ENCODE measurements at places on chromosomes 11 and 22.
A peak's percentile ranks its signal among the peaks of the same experiment; 100 is the strongest.

- no peak for DNase-seq
Measured at GRCh38 chr11:76558473-76558872, 112.1 kb downstream of the LRRC32 start.

DNA sequence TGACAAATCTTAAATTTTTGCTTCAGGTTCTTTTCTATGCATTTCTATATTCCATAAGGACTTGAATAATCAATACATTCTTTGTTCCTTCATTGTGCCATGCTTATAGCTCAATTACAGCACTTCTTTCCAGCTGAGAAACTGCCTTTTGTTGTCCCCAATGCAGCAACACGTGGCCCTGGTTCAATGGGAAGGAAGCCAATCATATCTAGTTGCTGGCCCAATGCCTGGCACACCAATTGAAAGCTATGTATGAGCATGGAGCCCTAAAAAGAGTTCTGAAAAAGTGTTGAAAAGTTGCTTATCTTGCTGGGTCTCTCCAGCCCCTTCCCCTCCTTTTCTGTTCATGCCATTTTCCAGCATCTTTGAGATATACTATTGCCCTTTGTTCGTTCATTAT lies 448.0 kb upstream of the FAT3 start:
- DNase-seq = no peak

GRCh38 chr11:132803436-132803835 lies 728.9 kb downstream of the OPCML start:
- no peak for DNase-seq

GRCh38 chr11:122101625-122102291 lies 14.3 kb downstream of the BLID start:
- no peak for DNase-seq

- no peak for DNase-seq
Measured at GRCh38 chr11:117663414-117663813, 133.6 kb downstream of the DSCAML1 start.

- DNase-seq = no peak
Measured at GRCh38 chr22:45303181-45303580, 6.6 kb upstream of the FAM118A start.

DNA sequence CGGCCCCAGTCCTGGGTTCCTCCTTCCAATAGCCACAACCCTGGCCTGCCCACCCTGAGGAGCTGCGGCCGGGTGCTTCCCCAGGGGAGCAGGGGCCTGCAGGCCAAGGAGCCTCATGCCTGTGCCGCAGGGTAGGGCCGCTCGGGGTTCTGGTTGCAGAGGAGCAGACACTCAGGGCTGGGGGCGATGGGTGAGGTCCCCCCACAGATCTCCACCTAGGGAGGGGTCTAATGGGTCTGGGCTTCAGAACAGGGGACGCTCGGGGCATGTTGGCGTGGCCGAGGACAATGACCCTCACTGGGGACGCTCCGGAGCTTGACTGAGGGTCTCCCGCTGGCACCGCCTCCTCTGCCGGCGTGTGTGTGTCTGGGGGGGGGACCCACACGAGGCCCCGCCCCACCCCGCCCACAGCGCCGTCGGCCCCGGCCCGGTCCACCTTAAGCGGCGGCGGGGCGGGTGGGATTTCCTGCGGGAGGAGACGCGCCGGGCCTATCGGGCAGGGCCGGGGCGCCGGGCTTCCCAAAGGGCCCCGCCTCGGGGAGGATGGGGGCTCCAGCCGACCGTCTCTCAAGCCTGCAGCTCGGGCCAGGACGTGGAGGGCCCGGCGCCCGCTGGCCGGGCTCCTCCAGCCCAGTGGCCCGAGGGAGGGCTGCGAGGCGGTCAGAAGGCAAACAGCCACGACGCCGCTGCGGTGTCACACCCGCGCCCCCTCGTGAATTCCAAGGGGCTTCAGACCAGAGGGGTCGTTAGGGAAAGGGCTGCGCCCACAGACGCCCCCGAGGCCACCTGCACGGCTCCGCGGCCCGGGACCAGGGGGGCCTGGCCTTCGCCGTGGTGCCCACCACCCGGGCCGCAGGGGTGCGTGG lies 640 bp upstream of the ZDHHC8 start:
- DNase-seq = peak; percentile 57

DNA sequence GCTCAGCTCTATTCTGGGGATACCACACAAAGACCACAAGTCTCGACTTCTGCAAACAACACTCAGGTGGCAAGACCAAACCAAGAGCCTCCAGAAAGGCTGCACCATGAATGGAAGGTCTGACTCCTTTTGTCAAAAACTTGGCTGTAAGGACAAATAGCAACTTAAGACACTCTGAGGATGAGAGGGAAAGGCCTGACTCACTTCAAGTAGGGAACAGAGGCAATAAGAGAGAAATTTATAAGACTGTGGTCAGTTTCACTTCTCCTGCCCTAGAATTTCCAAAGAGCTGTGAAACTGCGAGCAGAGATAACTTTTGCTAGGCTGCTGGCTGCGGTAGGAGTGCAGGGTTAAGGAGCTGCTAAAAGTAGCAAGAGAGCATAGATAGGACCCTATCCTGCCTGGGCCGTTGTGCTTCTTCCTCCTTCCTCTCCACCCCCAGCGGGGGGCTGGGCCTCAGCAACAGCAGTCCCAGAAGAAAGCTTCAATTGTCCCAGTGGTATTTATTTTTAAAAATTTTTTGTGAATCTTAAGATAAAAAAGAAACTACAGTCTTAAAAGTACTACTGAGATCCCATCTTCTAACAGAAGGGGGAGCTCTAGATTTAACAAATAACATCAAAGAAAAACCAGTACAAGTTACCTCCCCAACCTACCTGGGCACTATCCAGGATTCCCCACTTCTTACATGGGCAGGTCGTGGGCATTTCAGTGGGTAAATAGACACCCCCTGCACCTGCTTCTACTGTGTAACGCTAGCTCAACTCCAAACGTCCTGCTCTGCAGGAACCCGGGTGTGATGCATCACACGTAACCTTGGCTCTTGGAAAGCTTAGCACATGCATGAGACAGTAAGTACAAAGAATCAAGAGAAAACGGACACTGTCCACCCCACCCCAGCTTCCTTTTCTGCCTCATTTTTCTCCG lies 66.4 kb downstream of the SGSM3 start:
- DNase-seq = peak; percentile 55

- DNase-seq = no peak
Measured at GRCh38 chr11:30724274-30724673, 138.1 kb upstream of the MPPED2 start.

- DNase-seq = no peak
Measured at GRCh38 chr11:414318-414857, 411 bp downstream of the SIGIRR start.

DNA sequence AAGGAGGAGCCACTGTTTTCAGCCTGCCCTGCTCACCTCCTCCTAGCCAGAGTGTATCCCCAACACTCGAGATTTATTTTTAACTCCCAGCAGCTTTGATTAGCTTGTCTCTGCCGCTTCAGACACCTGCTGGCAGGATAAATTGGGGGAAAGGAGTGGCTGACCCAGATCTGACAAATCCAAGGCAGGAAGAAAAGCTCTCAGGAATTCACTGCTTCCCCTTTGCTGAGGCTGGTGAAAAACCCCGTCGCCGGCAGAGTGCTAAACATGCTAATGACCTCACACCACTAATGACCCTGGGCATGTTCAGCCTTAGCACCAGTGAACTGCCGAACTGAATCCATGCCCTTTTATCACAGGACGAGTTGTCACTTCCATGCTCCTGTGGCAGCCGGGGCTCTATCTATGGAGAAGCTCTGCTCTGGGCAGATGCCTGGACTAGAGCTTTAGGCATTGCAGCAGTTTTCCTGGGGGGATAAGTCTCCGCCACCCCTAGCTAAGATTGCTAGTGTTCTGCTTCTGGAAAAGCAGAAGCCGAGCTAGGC lies 52.2 kb downstream of the FEZ1 start:
- no peak for DNase-seq

DNA sequence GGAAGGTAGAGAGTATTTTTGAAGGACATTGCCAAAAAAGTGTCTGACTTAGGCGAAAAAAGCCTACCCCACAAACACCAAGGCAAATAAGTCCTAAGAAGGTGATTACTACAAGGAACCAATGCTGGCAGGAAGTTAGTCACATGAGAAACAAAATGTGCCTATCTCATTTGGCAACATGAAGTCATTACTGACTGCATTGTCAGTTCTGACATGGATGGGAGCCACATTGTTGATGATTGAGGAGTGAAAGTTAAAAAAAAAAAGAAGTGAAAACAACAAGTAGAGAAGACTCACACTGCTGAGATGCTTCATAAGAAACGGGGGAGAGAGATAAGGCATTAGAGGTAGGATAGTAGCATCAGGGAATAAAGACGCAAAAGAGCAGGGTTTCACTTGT lies 141.5 kb upstream of the FAT3 start:
- no peak for DNase-seq

GRCh38 chr11:21552911-21553310 lies 640.0 kb upstream of the ANO5 start:
- DNase-seq = peak; percentile 37

- DNase-seq = peak; percentile 12
Measured at GRCh38 chr22:30245985-30246813, at the start of gene LIF. LIF (minus strand) TSS chr22:30246759; CDS start chr22:30246695, 64 bp downstream.

DNA sequence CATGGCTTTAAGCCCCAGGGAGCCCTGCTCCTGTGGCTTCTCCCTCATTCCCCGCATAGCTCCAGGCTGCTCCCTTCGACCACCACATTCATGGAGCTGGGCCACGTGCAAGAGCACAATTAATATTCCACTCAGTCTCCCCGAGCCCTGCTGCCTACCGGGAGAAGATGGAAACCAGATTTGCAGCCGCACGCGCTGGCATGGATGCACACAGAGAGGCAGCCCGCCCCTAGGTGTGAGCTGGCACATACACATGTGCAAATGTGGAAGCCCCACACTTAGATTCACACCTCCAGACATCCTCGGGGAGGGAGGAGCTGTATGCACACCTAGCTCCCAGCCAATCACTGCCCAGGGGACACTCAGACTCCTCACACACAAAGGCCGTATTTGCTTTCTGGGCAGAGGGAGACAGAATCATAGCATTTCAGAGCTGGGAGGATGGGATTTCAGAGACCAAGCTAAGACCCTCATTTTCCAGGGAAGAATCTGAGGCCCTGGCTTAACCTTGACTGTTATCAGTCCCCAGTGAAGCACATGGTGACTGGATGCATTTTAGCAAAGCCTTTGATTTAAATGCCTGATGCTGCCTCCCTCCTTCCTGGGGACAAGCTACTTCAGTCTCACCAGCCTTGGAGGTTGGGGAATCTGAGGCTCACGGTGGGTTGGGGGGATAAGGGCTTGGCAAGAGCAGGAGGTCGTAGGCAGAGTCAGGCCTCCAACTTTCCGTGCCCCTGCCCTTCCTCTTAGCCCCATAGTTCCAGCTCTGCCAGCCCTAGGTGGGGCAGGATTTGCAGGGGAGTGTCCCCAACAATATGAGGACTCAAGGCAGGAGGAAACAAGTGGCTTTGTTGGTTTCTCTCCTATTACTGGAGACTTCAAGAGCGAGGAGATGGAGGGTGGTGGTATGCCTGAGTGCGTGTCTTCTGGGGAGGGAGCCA lies 5.3 kb upstream of the CREB3L1 start:
- DNase-seq = no peak

DNA sequence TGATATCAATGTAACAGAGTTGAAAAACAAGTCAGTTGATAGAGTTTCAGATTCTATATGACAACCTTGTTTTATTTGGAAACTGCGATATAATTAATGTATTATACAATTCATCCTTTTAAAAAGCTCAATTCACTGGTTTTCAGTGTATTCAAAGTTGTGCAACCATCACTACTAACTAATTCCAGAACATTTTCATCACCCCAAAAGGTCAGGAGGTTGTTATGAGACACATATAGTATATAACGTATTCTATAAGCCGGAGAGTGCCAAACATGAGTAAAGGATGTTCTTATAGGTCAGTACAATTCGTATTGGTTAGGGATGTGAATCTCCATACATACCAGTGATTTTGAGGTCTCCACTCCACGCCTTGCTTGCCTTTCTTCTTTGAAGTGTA lies 40.1 kb upstream of the UCP3 start:
- DNase-seq = no peak

- no peak for DNase-seq
Measured at GRCh38 chr11:122107045-122107444, 9.0 kb downstream of the BLID start.

DNA sequence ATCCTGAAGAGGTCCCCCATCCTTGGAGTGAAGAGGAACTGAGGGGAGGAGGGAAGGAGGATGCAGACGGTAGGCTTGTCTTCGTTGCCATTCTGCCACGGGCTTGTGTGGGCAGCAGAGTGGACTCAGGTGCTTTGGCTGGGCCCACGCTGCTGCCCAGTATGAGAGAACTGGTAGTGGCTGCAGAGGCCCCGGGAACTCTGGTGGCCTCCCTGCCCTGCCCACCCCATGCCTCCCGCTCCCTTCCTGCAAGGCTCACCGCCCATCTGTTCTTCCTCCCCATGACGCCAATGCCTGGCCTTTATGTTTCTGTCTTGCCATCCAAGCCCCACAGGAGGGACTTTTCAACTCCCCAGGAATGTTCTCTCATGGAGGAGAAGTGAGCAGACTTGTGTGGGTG lies 157.4 kb downstream of the DSCAML1 start:
- no peak for DNase-seq

DNA sequence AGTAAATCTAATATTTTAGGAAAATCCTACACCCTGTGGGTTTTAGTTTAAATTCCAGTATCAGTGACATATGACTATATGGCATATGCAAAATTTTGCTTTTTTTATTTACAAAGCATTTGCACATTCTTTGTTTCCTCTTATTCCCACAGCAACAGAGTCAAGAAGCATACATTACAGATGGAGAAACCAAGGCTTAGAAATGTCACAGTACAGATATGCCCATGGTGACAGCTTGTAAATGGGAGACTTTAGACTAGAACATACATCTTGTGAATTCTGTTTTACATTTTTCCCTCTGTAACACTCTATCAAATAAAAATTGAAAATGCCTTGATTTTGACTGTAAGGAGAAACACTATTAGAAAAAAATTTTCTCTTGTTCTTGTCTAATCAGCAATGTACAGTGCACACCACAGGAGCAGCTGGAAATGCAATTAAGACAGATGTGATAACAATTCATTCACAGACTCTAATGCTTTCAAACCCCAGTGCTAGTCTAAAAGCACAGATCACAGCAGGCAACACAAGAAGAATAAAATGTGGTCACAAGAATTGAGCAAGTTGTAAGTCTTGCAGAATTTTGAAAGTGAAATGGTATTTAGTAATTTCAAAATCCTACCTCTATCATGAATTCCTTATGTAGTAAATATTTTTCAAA lies 375.9 kb downstream of the LUZP2 start:
- no peak for DNase-seq

GRCh38 chr11:36053862-36054261 lies 110.0 kb downstream of the LDLRAD3 start:
- DNase-seq = no peak

DNA sequence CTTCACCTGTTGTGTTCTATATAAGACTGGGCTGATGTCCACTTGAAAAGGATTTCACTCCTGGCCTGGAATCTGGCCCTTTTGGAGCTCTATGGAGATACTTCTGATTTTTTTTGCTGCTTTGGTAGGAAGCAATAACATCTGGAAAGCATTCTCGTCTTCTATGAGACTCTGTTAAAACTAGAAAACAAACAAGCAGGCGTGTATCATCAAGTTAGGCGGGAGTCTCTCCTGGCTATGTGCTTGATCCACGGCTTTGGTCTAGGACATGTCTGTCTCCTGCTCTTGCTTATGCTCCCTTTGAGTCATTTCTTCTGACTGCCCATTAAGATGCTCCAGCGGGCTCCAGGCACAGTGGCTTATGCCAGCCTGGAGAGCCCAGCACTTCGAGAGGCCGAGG lies 121.4 kb upstream of the TTC12 start:
- DNase-seq = no peak

- no peak for DNase-seq
Measured at GRCh38 chr11:27541790-27542189, 35.2 kb upstream of the LIN7C start.

- no peak for DNase-seq
Measured at GRCh38 chr22:42966497-42966896, 48.5 kb downstream of the PACSIN2 start.

- peak; percentile 98 for DNase-seq
Measured at GRCh38 chr11:62705880-62706849, 1.1 kb downstream of the BSCL2 start.
